Stimulated activated CD8-positive, alpha-beta memory T cell treated with anti-CD3 and anti-CD28 coated beads, Interleukin-15, amount 100 ng/mL, for 4 hours (primary cell): ENCODE measurements at places on chromosomes 3 and 15.

DNA sequence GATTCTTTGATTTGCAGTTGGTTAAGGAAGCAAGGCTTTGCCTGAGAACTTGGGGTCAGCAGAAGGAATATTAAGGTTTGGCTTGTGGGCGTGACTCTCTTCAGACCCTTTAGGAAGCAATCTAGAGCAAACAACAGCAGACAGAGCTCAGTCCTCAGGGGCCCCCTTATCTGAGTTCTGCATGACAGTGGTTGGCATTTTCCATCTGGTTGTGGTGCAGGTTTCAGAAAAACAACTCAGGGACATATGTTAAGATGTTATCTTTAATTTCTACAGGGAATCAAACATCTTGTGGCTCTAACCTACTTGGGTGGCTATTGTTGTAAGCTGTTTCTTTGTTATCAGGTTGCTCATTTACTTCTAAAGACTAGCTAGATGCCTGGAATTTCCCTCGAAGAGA lies 141.4 kb downstream of the VPS8 start:
- DNase-seq = no peak

- DNase-seq = no peak
Observed at GRCh38 chr3:160796813-160797164, 40.8 kb downstream of the PPM1L start.

DNA sequence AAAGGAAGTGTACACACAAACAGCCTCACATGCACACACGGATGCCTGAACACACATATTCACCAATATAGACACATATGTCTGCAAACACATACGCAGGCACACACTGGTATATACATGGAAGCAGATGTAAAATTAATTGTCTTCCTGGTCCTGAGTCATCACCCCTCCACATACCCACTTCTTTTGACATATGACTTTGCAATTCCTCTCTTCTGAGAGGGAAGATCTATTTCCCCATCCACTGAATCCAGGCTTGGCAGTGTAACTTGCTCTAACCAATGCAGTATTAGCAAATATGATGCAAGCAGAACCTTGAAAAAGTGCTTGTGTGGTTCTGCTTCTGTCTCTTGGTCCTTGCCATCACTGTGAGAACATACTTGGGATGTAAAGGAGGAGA lies 76.8 kb upstream of the HRH1 start:
- DNase-seq = no peak

GRCh38 chr15:63524316-63525015 lies 20.1 kb downstream of the USP3 start:
- DNase-seq = no peak

GRCh38 chr3:56693750-56694149 lies 10.7 kb upstream of the TASOR start:
- DNase-seq = no peak

GRCh38 chr3:78978037-78978436 lies 789.8 kb downstream of the ROBO1 start:
- DNase-seq = no peak

GRCh38 chr3:11600501-11601282 lies 43.0 kb downstream of the VGLL4 start:
- no peak for DNase-seq

- no peak for DNase-seq
Observed at GRCh38 chr15:101399431-101399830, 90.1 kb downstream of the PCSK6 start.

- DNase-seq = no peak
Observed at GRCh38 chr3:10173926-10174435, 9.3 kb downstream of the IRAK2 start.

DNA sequence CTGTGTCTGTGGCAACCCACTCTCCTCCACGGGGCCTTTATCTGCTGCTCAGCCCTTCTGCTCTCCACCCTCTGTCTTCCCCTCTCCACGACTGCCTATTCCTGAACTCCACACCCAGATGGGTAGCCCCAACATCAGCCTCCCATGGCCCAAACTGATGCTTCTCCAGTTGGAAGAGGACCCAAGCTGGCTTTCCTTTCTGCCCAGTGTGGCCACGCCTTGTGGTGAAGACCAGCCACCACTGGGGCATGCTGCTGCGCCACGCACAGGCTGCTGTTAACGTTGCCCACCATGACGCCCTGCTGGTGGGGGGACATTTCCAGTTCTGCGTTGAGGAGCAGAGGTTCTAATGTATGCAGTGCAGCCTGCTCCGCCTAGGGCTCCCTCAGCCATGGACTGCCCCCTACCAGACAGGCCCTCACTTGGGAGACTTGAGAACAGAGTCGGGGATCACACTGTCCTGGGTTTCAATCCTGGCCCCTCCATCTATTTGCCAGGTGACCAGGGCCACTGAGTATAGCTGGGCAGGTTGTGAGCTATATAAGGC lies 26.9 kb downstream of the CFAP100 start:
- no peak for DNase-seq

DNA sequence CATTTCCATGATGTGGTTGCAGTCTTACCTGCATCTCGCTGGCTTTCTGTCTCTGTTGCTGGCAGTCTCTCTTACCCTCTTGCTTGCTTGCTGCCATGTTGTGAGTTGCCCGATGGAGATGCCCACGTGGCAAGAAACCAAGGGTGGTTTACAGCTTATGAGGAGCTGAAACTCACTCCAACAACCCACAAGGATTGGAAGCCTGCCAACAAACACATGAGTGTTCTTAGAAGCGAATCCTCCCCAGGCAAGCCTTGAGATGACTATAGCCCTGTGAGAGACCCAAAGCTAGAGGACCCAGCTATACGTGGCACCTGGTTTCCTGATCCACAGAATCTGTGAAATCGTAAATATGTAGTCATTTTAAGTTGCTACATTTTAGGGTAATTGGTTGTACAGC lies 490.9 kb upstream of the ADAMTS9 start:
- no peak for DNase-seq

GRCh38 chr15:88911766-88912118 lies 1.4 kb downstream of the MFGE8 start:
- no peak for DNase-seq

DNA sequence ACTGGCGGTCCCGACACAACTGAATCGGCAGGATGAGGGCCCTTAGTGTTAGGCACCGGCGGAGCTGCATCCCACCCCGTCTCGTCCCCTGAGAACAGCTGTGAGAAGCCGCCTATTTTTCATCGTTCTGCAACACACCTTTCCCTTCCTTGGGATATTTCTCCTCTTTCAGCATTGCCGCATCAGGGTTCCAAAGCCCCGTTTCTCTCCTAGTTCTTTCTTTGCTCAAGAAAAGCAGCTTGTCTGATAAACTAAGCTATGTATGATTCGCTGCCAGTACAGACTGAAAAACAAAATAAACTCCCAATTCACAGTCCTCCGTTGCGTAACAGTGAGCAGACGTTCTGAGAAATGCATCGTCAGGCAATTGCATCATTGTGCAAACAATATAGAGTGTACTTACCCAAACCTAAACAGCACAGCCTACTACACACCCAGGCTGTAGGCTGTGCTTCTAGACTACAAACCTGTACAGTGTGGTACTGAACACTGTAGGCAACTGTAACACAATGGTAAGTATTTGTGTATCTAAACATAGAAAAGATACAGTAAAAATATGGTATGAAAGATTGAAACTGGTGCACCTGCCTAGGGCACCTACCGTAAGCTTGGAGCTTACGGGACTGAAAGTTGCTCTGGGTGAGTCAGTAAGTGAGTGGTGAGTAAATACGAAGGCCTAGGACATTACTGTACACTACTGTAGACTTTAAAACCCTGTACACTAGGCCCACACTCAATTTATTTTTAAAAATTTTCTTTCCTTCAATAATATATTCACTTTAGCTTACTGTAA lies 8.9 kb upstream of the ADAMTS17 start:
- no peak for DNase-seq

- no peak for DNase-seq
Observed at GRCh38 chr3:71926262-71926600, 141.3 kb upstream of the PROK2 start.

DNA sequence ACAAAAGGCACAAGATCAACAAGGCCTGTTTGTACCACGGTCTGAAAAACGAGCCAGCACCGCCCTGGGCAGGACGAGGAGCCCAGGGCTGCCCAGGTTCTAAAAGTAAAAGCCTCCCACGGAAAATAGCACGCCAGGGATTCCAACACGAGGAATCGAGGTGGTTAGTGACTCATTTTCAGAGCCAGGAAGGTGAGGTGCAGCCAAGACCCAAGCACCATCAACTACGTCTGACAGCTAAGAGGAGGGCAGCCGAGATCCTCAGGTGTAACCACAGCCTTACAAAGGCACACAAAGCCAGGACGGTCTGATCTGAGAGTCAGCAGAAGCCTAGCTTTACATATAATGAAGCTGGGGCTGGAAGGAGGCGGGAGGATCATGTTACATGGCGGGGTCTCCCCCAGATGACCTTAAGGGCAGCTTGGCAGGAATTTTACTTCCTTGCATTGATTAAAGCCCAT lies 52.5 kb downstream of the ATP10A start:
- DNase-seq = no peak

- peak; percentile 44 for DNase-seq
Observed at GRCh38 chr15:74127255-74127953, 3.0 kb upstream of the ISLR2 start.

DNA sequence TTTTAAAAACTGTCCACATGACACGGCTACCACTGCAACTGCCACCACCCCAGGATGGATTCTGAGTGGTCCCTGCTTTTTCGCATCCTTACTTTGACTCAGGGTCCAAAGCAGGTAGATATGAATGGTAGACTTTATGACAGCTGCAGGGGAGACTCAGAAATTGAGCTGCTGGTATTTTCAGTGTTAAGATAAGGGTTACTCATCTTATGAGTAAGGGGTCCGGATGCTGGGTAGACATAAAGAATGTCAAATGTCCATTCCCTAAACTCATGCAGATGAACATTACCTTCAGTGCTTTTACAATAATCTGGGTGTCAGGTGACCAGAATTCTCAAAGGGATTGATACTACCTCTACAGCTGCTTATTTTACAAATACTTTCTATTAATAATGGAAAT lies 25.9 kb upstream of the BBX start:
- DNase-seq = no peak

- no peak for DNase-seq
Observed at GRCh38 chr3:160885791-160886286, 129.8 kb downstream of the PPM1L start.

- no peak for DNase-seq
Observed at GRCh38 chr15:76996526-76997401, 1.8 kb downstream of the PSTPIP1 start.

- DNase-seq = no peak
Observed at GRCh38 chr3:46659285-46659684, 34.2 kb downstream of the ALS2CL start.

GRCh38 chr3:140440446-140440845 lies 237.4 kb upstream of the TRIM42 start:
- DNase-seq = no peak

GRCh38 chr3:29430558-29430971 lies 149.7 kb downstream of the RBMS3 start:
- DNase-seq = no peak

- no peak for DNase-seq
Observed at GRCh38 chr3:125334675-125335560, 40.2 kb downstream of the ZNF148 start.

DNA sequence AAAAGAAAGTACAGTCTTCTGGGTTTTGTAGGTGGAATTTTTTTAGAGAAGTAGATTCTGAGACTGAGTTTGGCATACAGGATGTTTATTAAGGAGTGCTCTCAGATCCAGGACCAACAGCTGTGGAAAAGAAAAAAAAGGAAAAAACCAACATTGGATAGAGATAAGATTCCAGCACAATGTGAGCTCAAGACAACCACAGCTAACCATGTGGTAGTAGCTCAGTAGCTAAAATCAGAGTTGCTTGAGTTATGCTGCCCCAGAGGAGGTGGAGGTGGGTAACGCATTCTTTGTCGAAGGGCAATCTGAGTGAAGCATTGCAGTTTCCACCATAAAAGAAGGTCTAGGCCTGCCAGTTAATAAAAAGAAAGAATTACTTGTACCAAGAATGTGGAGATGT lies 904.3 kb downstream of the NSUN3 start:
- DNase-seq = no peak

DNA sequence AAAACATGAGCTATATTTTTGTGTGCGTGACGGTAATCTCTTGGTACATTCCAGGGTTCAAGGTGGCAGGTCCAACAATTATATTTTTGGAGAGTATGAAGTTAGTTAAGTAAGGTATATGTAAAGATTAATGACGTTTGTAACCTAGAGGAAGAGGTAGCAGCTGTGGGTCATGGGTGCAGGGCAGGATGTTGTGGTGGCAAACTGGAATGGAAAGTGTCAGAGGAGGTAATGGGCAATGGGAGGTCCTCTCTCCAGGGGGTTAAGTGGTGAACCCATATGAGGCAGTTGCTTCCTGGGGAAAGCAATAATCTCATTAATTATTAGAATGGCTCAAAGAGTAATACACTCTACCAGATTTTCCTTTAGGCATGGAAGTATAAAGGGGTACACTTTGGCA lies 1.0 kb upstream of the CD200R1L start:
- no peak for DNase-seq

DNA sequence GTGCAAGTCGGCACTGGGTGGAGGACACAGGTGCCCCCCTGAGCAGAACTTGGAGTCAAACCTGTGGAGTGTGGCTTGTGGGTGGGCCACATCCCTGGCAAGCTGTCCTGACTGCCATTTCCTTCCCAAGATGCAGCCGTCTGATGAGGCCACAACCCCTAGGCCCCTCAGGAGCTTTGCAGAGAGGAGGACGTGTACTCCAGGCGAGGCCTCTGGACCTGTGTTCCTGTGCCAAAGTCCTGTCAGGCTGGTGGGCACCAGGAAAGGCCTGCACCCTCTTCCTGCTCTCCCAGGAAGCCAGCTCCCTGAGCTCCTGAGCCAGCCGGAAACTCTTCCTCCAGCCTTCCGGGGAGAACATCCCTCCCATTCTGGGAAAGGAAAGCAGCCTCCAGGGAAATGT lies 48.5 kb downstream of the CMTM6 start:
- no peak for DNase-seq

DNA sequence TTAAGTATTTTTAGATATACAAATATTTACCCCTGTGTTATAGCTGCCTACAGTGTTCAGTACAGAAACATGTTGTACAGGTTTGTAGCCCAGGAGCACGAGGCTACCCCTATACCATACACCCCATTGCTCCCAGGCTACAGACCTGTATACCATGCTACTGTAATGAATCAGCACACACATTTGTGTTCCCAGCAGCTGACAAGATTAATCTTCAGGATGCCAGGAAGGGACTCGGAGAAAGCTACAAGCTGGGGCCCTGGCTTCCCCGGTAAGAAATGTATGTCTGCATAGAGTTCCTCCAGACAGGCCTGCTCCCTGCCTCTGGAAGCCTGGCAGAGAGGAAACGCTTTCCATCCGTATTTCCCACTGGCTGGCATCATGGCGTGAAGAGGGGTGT lies 136.5 kb downstream of the XXYLT1 start:
- DNase-seq = no peak

- DNase-seq = no peak
Observed at GRCh38 chr15:45674677-45675076, 39.8 kb downstream of the SQOR start.

- no peak for DNase-seq
Observed at GRCh38 chr15:39778021-39778420, 4.6 kb downstream of the FSIP1 start.
